Activated CD4-positive, CD25-positive, alpha-beta regulatory T cell treated with anti-CD3 and anti-CD28 coated beads, Interleukin-2, amount 50 U/mL, for 24 hours (primary cell): ENCODE measurements at places on chromosomes 2 and 18.

- ATAC-seq, result no peak
Measured at GRCh38 chr2:183292028-183292427, 167.8 kb downstream of the NUP35 start.

DNA sequence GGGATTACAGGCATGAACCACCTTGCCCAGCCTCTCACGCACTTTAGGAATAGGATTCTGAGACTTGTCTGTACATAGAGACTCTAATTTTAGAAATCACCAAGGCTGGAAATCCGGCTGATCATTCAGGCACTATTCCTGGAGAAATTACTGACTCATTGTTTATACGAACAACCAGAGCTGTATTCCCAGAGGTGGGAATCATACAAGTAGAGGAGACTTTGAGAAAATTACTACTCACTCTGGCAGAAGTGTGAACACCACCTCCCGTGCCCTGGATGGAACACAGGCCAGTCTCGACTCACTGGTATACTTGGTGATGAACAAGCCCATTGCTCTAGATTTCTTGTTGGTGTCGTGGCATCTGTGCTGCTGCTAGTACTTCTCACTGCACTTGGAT is 5.8 kb upstream of the ADNP2 start:
- ATAC-seq, result no peak

DNA sequence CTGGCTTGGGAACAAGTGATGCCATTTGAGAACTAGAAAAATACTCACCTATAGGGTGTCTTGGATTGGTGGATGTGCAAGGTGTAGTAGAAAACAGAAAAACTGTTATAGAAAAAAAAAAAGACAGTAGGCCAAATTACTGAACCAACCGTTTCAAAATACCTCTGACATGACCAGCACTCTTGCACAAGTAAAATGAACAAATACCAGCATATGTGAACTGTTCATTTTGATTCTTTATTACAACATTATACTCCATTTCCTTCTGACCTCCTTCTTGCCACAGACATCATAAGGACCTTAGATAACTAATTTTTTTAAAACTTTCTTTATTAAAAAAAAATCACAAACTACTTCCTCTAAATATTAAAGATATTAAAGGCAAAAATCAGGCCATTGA is 125.5 kb downstream of the ATAD2B start:
- ATAC-seq, result no peak

- ATAC-seq, result no peak
Measured at GRCh38 chr2:104685591-104685990, 168.3 kb upstream of the POU3F3 start.

DNA sequence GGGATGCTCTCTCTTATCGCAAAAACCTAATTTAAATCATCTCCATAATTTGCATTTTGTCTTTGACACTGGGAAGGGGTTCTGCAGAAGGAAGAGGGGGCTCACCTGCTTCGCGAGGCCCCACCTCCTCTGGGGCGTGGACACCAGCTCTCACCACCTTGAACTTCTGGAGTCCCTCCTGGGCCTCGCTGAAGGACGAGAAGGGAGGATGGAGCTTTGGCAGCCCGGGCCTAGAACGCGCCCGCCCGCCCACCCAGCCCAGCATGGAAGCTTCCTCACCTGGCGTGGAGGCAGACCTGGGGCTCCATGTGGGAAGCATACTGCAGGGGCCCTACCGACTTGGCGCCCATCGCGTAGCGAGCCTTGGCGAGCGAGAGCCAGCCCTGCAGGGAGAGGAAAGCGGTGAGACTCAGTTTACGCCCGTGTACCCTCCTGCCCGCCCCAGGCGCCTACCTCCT is 1.1 kb upstream of the IMP4 start:
- ATAC-seq, result no peak

- no peak for ATAC-seq
Measured at GRCh38 chr2:156340377-156340776, 7.9 kb upstream of the NR4A2 start.

GRCh38 chr2:117470311-117471095 is 344.0 kb upstream of the DDX18 start:
- ATAC-seq, result no peak

DNA sequence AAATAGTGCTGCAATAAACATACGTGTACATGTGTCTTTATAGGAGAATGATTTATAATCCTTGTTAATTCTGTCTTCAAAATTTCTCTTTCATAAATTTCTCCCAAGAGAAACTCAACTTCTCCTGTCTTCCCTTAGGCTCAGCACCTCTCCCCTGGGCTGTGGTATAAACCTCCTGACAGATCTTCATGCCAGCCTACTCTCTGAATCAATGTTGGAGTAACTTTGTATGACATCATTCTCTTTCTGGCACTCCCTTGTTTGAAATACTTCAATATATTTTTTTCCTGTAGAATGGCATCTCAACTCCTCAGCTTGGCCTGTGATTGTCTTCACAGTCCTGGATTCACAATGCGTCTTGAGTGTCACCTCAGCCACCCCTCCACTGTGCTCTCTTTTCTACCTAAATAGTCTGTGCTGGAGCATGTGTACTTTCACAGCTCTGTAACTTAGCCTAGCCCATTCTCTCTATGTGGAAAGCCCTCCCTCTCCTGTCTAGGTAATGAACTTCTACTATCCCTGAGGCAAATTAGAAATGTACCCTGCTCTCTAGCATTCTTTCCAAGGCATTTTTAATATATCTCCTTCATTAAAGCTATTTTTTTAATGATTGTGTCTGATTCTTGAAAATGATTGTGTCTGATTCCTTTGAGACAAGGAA is 649.9 kb upstream of the FANCL start:
- ATAC-seq, result no peak

- no peak for ATAC-seq
Measured at GRCh38 chr2:238141541-238142318, 3.3 kb downstream of the KLHL30 start.
